ENCODE measurements at places on chromosomes 16 and 17.

GRCh38 chr17:74276051-74276476, 2.0 kb downstream of the DNAI2 start:
- peak; percentile 29 for DNase-seq

- no peak for DNase-seq
These were observed 180.7 kb downstream of the PARN start for GRCh38 chr16:14449334-14449733.

DNA sequence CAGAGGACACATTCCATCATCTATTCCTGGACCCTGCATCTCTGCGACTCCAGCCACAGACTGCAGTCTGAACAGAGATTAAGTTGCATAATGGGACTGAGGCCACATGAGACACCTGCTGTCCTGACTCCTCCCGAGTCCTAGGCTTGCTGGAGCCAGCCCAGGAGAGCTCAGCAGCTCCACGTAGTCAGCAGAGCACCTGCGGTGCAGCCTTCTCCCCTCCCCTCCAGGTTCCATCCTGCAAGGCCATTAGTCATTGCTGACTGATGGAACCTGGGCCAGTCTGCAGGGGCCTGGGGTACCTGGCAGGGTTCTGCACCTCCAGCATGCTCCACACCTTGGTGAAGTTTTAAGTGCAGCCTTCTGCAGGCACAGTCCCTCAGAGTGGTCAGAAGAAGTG, 76.7 kb downstream of the PLD6 start:
- DNase-seq, result peak; percentile 78

DNA sequence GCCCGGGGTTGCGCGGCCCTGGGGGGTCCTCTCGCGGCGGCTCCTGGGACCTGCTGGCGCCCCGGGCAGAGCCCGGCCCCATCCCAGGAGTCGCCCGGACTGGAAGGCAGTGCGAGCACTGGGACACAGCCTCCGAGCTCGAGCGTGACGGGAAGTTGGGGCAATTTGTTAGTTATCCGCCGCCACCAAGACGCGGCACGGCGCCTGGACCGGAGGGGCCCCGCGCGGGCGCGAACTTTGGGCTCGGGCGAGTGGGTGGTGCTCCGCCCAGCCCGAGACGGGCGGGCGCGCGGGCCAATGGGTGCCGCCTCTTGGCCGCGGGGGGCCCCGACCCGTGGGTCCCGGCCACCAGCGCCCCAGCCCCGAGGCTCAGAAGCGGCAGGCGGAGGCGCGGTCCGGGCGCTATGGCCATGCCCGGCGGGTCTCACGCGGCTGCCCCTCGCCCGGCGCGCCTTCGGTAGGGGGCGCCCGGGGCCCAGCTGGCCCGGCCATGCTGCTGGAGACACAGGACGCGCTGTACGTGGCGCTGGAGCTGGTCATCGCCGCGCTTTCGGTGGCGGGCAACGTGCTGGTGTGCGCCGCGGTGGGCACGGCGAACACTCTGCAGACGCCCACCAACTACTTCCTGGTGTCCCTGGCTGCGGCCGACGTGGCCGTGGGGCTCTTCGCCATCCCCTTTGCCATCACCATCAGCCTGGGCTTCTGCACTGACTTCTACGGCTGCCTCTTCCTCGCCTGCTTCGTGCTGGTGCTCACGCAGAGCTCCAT, at the start of gene ADORA2B:
TSS of gene ADORA2B (plus strand) at position 372 of the 768 bp plus-strand sequence. CDS start at position 491, 119 bp downstream.
- DNase-seq, result peak; percentile 66

- DNase-seq, result no peak
These were observed 99.5 kb downstream of the C16orf78 start for GRCh38 chr16:49473131-49473530.

GRCh38 chr16:88387941-88388627, 5.3 kb downstream of the ZNF469 start:
- DNase-seq, result peak; percentile 88

DNA sequence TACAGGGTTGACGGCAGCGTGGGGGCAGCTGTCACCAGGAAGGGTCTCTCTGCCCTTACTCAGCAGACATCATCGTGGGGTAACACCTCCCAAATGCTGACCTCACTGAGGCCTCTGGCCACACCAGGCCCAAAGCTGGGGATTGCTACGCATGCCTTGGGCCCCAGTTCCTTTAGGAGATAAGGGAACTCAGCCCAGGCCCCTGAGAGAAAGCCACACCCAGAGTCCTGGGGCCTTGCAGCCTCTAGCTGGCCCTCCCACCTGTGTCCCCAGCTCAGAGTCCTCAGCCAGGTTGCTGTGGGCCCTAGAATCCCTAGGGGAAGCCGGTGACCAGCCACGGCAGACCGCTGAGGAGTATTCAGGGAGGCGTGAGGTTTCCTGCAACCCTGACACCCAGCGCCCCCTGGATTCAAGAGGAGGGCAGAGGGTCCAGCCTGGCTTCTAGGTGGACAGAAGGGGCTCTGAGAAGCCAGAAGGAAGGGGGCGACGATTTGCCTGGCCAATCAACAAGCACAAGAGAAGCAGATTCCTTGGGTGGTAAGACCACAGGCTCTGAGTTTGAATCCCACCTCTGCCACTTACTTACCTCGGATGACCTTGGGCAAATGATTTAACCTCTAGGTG, 10.3 kb upstream of the GINS2 start:
- DNase-seq, result no peak

DNA sequence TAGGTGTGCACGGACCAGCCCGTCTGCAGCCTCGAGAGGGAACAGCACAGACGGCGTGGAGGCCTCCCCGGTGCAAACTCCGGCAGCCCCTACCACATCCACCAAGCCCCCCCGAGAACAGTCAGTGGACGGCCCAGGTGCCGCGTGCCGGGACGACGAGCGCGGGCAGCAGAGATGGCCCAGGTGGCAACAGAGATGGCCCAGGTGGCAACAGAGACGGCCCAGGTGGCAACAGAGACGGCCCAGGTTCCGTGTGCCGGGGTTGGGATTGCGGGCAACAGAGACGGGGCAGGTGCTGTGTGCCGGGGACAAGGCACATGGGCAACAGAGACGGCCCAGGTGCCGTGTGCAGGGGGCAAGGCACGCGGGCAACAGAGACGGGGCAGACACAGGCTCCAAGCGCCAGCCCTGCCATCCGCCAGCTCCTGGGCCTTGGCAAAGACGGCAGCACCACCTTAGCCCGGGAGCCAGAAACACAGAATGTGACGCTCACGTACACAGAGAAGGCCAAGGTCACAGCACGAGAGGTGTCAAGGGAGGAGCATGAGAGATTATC, 31.1 kb downstream of the RPH3AL start:
- no peak for DNase-seq

DNA sequence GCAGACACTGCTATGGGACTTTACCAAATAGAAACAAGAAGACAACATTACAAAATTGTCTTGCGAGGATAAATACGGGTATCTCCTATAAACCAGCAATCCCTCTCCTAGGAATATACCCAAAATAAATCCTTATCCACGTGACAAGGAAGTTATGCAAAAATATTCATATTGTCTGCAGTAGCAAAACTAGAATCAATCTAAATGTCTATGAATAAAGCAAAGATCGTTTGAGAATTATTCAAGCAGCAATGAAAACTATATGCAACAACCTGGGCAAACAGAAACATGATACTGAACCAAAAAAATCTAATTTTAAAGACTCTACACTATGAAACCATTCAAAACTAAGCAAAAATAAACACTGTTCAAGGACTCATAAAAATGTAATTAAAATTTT, 9.2 kb downstream of the LUC7L start:
- no peak for DNase-seq

DNA sequence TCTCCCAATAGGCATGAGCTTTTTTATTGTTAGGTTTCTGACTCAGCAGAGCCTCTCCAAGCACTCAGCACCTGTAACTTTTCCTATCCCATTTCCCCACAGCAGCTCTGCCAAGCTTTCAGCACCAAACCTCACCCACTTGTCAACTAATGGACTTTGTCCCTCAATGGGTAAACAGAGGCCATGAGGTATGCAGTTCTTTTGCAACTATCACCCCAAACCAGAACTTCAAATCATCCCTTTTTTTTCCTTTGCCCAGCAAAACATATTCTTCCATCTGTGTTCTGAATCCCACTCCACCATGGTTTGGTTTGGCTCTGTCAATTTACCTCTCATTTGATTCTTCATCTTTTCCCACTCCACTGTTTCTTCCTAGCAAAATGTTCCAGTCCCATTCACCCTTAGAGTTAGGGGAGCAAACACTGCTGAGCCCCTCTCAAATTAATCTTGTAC, 58.1 kb downstream of the TOX3 start:
- DNase-seq, result no peak

DNA sequence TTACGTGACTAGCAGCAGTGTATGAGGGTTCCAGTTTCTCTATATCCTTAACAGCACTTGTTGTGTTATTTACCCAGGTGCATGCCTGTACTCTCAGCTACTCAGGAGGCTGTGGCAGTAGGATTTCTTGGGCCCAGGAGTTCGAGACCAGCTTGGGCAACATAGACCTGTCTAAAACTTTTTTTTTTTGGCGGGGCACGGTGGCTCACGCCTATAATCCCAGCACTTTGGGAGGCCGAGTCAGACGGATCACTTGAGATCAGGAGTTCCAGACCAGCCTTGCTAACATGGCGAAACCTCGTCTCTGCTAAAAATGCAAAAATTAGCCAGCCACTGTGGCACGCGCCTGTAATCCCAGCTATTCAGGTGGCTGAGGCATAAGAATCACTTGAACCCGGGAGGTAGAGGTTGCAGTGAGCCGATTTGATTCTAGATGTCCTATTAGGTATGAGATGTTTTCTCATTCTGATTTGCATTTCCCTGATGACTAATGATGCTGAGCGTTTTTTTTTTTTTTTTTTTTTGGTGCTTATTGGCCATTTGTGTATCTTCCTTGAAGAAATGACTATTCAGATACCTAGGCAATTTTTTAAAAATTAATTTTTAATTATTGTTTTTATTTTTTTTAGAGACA, 13.4 kb downstream of the CASC3 start:
- no peak for DNase-seq

All from psoas muscle (tissue), 8 donors.